ENCODE measurements at places on chromosomes 3 and 15. TPM values are rescaled to one million over a fixed set of nuclear protein-coding genes. Genes with fewer than 3 reads are reported as not detected.

GOLGA8G gene
- not detected for total RNA-seq

STRC gene
- 1.3 TPM for total RNA-seq

FGF7 gene
- 42.9 TPM for total RNA-seq

DNA sequence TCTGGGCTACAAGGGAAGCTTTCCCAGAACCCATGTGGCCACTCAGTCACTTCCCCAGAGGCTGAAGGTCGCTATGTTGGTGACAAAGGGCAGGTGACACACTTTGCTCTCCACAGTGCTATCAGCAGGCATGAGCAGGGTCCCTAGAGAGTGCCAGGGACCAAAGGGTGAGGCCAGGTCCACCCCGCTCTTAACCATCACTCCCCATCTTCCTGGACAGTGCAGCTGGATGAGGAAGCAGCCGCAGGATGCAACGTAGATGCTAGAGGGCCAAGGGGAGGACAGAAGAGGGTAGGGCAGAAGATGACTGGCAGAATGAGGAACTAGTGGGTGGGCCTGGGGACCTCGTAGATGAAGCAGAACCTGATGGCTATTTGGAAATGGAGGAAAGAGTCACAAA, 13.6 kb upstream of the LTF start:
- no peak overlapping the region for H3K4me3 ChIP-seq
- no peaks in the 10 kb centered on the region for H3K36me3 ChIP-seq
- DNase-seq = peak; percentile 28
- no peaks in the 10 kb centered on the region for H3K4me1 ChIP-seq

- H3K27ac ChIP-seq = no peak overlapping the region
- no peaks in the 10 kb centered on the region for H3K27me3 ChIP-seq
- no peaks in the 10 kb centered on the region for H3K4me1 ChIP-seq
- no peak for DNase-seq
Observed at GRCh38 chr3:87710511-87710910, 348.3 kb downstream of the CGGBP1 start.

Data from breast epithelium (tissue), 4 donors.